ENCODE measurements at places on chromosomes 7 and 10.
A peak's percentile ranks its signal among the peaks of the same experiment; 100 is the strongest.

DNA sequence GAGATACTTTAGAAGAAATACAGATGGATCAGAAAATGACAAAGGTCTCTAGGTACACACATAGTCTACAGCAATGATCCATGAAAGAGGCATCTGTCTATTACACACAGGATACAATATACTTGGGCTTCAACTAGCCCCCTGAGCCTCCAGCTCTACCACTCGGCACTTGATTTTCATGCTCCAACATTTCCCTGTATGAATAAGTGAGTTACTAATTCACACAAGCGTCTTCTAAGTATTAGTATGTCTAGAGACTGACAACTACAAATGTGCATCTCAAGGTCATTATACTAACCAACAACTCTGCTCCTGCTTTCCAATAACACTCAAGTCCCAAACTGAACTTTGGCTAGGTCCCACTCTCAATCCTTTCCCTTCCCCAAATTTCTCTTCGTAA lies 8.3 kb downstream of the FAM204A start:
- no peak for DNase-seq

GRCh38 chr10:33212061-33212748 lies 122.3 kb downstream of the NRP1 start:
- DNase-seq = no peak

DNA sequence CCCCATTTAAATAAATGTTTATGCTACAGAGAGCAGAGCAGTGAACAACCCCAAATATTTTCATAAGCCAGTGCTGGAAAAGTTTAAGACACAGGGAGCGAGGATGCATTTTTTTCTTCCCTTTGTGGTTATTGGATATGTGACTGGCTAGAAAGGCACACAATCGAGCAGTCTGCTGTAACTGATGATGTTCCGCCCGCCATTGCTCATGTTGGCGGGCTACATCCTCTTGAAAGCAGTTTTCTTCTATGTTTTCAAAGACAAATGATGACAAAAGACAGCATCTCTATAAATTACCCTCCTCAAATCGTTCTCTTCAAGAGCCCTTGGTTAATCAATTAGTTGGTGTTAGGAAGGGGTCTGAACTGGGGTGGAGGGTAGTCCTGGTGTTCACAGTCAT lies 269.8 kb downstream of the SKAP2 start:
- no peak for DNase-seq

- DNase-seq = no peak
Measured at GRCh38 chr7:29300649-29301048, 106.1 kb downstream of the CHN2 start.

DNA sequence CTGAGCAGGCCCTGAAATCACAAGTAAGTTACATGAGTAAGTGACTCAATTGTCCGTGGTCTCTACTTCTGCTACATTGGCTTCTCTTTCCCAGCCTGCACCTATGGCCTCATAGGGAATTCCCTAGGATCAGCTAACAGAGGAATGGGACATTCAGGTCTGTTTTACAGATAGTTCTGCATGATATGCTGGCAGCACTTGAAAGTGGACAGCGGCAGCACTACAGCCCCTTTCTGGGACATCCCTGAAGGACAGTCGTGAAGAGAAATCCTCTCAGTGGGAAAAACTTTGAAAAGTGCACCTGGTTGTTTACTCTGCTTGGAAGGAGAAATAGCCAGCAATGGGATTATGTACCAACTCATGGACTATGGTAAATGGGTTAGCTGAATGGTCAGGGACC lies 293.1 kb upstream of the CACNA2D1 start:
- DNase-seq = no peak

- DNase-seq = no peak
Measured at GRCh38 chr7:23445326-23445725, 25.0 kb downstream of the IGF2BP3 start.

GRCh38 chr10:63866747-63867140 lies 345.5 kb downstream of the REEP3 start:
- no peak for DNase-seq

DNA sequence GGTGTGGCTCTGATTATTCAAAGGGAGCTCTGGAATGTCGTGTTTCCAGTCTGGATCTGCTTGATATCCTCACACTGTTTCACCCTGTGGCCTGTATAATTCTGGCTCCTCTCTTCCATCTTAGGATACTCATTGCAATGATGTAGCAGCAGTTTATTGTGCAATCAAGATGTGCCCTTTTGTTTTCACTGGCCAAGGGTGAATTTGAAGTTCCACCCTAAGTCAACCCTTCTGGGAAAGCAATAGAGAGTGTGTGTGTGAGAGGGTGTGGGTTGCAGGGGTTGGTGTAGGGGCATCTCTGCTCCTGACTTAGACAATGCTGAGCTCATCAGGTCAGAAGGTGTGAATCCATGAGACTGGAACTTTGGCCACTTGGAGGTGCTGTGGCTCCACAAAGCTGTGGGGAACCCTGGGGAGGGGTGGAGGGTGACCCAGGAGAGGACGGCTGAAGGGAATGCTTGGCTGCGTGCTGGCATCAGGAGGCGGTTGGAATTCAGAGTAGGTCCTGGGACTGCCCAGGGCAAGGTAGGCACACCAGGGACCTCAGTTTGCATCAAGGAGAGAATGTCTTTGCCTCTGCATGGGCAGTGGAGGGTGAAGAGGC lies 118.0 kb upstream of the PRSS58 start:
- DNase-seq = peak; percentile 74

DNA sequence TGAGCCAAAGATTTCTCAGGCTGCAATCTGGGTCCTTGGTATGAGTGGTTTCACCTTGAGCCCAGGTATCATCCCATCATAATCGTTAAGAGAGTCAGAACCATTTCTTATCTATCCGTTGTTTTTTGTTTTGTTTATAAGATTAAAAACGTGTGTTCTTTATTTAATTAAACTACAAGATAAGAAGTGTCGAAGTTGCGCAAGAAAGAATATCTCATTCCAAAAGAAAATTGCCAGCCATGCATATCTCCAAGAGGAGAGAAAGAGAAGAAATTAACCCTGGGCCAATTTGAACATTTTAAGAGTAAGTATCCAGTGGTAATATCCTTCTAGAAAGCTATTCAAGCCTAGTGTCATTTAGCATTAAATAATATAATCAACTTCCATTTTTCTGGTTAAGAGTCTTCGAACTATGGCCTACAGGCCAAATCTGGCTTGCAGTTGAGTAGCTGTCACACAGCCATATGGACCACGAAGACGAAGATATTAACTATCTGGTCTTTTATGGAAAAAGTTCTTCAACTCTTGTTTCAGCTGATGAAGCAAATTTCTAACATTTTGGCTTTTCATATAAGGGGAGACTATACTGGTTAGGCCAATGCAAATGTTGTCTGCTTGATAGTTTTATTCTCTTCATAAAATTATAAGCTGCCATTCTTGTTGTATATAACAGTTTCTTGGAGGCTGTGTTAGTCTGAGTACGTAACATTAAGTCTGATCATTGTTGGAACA lies 576.4 kb downstream of the REEP3 start:
- DNase-seq = no peak

DNA sequence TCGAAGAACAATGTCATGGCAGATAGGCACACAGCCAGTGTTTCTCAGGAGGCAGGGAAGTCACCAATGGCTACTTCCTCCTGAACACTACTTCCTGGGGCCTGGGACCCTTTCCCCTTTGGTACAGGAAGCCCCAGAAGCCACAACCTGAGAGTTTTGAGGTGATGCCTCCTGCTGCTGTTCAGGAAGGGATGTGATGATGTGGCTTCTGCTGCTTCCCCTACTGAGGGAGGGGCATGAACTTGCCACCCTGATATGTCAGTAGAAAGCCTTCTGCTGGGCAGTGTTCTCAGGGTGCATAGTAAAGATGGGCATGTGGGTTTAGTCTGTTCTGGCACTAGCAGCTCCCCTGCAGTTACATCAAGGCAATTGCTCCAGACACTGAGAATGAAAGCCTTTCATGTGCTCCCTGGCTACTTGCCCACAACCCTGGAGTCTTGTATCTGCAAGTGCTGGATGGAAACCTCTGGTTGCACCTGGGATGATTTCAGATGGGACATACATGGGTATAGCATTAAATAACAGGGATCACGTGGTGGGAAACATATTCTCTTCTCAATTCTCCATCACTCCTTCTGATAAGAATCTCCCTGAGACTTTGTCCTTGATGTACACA lies 69.3 kb downstream of the ADRA2A start:
- DNase-seq = no peak

DNA sequence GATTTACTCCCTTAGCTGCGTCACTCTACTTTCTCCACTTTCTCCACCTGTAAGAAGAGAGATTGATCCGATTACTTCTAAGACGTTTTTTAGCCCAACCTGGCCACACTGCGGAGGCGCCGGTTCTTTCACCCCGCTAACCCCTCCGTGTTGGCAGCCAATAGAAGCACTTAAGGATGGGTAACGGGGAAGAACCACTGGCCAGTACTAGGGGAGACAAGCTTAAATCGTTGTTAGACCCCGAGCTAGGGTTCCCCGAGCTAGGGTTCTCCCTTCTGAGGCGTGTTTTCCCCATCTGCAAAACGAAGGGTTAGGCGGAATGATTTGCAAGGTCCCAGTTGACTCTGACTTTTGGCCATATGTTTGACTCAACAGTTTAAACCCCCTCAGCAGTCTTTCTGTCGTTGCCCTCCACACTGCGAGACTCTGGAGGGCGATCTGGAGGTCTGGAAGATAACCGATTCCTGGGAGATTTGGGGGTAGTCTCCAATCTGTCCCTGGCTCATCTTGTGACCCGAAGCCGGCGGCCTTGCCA lies 644 bp downstream of the UMAD1 start:
- no peak for DNase-seq

GRCh38 chr7:50217821-50218281 lies 86.7 kb upstream of the IKZF1 start:
- no peak for DNase-seq

- DNase-seq = no peak
Measured at GRCh38 chr7:22411977-22412693, 55.2 kb upstream of the RAPGEF5 start.

- no peak for DNase-seq
Measured at GRCh38 chr7:40437498-40437897, 302.7 kb downstream of the SUGCT start.

DNA sequence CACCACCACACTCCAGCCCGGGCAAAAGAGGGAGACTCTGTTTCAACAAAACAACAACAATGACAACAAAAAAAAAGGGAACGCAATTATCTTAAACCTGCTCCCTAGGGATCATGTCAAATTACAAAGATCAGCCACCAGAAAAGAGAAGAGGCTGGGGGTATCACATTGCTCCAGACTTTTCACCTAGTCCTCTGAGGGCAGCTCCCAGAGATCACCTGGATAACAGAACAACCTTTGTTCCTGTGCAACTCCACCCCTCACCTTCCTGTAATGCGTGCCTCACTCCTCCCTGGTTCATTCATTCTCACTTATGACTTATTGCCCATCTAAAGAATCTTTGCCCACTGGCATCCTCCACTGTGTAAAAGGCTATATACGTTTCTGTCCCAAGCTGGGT lies 31.8 kb downstream of the SVOPL start:
- no peak for DNase-seq

DNA sequence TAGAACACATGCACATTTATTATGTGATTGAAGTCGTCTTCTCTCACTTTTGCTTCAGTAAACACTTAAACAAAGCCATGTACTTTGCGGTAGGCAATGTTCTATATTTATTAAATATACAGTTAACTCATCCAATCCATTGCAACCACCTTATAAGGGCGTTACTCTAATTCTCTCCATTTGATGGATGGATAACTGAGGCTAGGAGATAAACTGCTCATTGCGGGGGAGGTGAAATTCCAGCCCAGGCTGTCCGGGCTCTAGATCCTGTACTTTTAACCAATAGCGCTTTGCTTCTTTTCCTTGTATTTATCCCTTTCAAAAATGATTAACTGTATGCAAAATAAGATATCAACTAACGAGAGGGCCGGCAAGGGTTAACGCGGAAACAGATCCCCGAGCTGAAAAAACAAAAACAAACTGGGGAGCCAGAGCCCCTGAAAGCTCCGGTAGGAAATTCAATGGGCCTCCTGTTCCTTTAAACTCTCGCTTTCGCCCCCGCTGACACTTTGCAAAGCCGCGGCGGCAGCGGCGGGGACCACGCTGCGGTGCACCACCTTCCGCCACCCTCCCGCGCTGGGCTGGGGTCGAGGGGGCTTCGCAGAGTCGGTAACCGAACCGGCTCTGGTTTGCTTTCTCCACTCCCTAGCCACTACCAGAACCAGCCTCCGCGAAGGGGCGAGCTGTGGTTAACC lies 1.0 kb upstream of the PLXDC2 start:
- DNase-seq = no peak

DNA sequence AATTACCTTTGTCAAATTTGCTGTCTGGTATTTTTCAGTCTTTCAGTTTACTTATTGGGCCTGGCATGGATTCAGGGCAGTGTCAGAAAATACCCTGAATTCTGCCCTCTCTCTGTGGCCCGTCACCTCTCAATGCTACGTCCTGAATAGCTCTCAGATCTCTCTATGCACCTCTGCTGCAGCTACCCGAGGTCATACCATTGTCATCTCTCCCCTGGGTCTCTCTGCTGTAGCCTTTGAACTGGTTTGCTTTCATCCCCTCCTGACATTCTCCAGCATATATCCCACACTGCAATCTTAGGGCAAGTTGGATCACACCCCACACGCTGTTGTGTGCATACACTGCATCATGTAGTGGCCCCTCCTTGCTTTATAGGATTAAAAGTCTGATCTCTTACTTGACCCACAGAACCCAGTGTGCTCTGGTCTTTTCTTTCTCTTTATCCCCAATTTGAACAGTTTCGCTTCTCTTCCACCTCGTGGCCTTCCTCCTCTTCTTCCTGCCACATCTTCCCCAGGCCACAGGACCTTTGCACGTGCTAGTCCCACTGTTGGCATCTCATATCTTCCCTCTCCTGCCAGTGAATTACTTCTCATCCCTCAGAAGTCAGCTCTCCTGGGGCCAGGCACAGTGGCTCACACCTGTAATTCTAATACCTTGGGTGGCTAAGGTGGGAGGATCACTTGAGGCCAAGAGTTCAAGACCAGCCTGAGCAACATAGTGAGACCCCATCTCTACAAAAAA lies 372.9 kb downstream of the GALNT17 start:
- DNase-seq = no peak

DNA sequence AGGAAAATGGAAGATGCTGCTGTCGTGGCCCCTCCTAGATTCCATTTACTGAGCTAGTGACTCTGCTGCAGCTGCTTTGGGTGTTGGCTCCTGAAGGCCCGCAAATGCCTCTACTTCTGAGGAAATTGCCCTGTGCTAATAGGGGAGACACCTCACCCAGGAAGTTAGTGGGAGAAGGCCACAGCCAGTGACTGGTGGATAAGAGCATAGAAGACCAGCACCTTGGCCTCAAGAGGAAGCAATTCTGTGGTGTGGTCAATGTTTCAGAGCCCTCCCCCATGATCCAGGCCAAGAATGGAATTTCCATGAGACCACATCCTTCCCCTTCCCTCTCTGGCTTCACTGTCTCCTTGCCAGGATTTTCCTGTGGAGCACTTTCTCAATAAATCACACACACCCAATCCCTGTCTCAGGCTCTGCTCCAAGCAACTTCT lies 25.0 kb upstream of the FZD1 start:
- no peak for DNase-seq

DNA sequence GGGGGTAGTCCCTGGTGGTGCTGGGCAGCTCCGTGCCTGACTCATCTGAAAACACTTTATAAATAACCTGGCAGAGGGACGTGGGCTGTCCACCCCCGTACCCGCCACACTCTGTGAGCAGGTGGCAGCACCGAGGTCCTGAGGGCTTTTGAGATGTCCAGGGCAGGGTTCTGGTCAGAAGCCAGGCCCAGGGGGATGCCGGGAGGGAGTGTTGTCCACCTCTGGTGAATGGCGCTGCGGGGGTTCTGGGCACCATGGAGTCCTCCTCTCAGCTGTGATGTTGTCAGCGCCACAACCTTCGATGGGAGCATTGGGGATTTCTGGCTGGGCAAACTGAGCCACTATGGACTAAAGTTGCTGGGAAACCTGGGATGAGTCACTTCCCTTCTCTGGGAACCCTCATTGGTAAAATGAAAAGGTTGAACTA lies 27.4 kb upstream of the GOLGA7B start:
- no peak for DNase-seq

- DNase-seq = no peak
Measured at GRCh38 chr10:102800611-102801335, 36.4 kb downstream of the CYP17A1 start.
